ENCODE measurements at places on chromosomes 16 and 17.

DNA sequence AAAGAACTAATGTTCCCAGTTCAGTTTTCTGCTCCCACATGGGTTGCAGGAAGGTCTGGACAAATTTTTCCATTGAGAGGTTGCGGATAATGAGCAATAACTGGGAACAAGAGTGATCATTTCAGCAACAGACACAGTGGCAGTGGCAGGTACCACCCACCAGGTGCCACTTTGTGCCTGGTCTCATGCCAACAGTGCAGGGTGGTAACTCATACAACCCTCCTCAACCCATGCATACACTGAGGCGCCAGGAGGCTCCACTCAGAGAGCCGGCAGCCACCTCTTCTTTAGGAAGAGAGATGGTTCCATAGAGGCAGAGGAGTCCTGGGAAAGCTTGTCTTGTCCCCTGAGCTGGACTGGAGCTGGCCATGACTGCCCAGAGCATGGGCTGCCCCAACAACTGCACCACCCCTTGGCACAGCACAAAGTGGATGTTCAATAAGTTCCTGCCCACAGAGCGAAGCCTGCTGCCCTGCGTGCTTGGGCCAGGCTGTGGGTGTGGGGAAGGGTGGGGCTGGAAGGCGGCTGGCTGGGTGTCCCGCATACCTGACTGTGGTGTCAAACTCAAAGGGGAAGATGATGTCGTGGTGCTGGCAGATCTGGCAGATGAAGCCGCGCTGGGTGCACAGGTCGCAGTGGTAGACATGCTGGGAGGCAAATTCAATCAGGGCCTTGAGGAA, 6.4 kb upstream of the ARHGAP27 start:
- no peak for DNase-seq

DNA sequence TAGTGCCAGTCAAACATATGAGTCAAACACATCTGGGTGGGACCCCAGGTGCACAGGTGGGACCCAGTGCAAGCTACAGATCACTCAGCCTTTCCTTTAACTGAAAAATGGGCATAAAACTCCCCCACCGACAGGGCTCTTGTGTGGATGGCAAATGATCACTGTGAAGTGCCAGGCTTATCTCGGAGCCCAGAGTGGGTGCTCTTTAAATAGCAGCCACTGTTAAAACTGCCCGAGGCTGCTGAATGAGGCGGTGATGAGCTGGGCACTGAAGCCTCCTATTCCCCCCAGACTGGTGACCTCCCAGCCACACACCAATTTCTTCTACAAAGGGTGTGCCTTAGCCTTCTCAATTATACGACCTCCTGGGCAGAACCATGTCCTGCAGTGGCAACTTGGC, 433.8 kb downstream of the SLC39A11 start:
- no peak for DNase-seq

DNA sequence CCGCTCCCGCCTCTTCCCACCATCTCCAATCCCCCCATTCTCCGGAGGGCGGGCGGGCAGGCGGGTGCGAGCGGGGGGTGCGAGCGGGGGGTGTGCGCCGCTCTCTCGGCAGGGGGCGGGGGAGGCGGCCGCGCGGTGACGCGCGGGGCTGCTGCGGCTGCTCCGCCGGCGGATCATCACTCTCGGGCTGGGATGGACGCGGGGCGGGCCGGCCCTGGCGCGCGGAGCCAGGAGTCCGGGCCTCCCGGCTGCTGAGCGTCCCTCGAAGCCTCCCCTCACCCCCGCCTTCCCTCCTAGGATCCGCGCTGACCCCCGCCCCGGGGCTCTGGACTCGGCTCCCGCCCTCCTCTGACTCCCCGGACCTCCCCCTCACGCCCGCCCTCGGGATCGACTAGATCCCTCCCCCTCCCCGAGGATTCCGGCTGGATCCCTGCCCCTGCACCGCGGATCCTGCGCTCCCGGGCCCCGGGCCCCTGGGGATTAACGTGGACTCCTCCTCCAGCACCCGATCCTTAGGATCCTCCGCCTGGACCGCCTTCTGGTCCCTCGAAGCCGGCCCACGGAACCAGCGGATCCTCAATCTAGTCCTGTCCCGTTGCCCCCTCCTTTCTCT, 946 bp upstream of the TMEM256 start:
- DNase-seq, result no peak

GRCh38 chr17:49379926-49380325, 17.9 kb upstream of the ZNF652 start:
- no peak for DNase-seq

GRCh38 chr16:2786826-2787151, 571 bp downstream of the PRSS33 start:
- DNase-seq, result no peak

- DNase-seq, result peak; percentile 73
Measured at GRCh38 chr16:22670551-22671041, 143.4 kb upstream of the HS3ST2 start.

GRCh38 chr17:81925860-81926450, 1.6 kb downstream of the MAFG start:
- no peak for DNase-seq

- DNase-seq, result peak; percentile 81
Measured at GRCh38 chr16:85717393-85718152, 28.8 kb upstream of the GINS2 start.

- no peak for DNase-seq
Measured at GRCh38 chr17:35743626-35744328, 9.3 kb downstream of the GAS2L2 start.

GRCh38 chr17:36647636-36648035, 46.3 kb downstream of the MRM1 start:
- DNase-seq, result peak; percentile 37

DNA sequence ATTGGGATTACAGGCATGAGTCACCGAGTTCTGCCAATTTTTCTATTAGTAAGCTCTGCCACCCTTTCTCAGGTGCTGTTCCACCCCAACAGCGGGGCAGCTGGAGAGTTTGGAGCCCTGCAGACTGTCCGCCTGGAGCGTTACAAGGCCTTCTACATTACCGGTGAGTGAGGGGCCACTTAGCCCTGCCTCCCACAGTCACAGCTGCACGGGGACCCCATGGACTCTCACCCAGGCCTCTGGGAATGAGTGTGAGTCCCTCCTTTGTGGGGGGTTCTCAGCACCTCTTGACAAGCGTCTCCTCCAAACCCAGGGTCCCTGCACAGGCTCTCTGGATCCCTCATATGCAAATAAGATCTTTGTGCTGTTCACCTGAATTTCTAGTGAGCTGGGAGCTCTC, 56.0 kb downstream of the WIPI1 start:
- DNase-seq, result no peak

- peak; percentile 56 for DNase-seq
Measured at GRCh38 chr16:2243031-2243528, 6.8 kb downstream of the DNASE1L2 start.

GRCh38 chr16:56513972-56514371, 5.9 kb downstream of the BBS2 start:
- peak; percentile 37 for DNase-seq

DNA sequence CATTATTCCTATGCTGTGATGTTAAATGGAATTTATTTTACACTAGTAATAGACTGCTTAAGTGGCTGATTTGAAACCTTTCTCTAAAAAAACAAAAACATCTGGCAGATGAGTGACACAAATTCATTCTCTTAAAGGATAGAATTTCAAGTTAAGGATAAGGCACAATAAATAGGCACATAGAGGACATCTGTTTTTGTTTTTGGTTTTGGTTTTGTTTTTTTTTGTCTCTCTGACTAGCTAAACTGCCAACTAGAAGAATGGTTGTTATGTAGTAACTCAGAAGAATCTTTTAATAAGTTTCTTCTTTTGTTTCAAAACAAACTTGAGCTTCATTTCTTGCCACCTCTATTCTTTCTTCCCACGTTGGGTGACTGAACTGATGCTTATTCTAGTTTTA, 5.1 kb upstream of the VPS4A start:
- DNase-seq, result no peak

- no peak for DNase-seq
Measured at GRCh38 chr17:79630126-79630525, 19.3 kb upstream of the RBFOX3 start.

- no peak for DNase-seq
Measured at GRCh38 chr16:6032438-6032837, 934.8 kb upstream of the EEF2KMT start.

DNA sequence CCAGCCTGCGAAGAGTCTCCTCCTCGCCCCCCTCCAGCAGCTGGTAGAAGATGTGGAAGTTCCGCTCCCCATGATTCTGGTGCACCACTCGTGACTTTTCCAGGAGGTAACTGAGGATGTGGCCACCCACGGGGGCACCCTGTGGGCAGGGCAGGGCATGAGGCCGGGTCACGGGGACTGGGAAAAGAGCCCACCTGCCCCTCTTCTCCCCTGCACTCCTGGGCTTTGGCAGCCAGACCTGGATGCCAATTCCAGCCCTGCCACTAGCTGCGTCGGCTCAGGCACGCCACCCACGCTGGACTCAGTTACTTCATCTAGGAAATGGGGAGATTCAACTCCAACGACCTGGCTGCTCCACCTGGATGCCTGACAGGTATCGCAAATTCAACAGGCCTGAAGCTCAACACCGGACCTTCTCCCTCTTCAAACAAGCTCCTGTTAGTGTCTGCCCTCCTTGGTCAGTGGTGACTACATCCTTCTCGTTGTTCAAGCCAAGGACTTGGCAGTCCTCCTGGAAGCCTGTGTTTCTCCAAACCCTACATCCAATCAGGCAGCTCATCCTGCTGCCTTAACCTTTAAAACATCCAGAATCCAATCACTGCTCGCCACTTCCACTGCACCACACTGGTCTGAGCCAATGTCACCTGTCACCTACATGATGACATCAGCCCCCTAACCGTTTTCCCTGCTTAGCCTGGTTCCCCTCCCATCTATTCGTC, 11.6 kb downstream of the MYO1C start:
- DNase-seq, result no peak

DNA sequence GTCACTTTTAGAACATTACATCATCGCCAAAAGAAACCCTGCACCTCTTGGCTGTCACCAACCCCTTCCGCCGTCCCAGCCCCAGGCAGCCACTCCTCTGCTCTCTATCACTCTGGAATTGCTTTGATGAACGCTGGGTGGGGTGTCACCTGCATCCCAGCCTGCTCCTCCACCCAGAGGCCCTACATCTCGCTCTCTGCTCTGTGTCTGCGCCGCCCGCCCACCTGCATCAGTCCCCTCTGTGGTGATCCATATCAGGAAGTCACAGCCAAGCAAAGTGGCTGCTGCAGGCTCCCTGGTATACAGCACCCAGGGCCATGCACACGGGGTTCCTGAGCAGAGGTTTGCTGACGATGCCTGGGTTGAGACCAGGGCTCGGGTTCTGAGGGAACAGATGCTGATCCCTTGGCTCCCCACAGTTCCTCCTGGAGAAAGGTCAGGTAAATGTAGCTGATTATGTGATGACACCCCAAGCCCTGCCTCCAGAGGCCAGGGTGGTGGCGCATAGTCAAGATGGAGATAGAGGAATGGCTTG, 30.8 kb downstream of the MPRIP start:
- peak; percentile 31 for DNase-seq

DNA sequence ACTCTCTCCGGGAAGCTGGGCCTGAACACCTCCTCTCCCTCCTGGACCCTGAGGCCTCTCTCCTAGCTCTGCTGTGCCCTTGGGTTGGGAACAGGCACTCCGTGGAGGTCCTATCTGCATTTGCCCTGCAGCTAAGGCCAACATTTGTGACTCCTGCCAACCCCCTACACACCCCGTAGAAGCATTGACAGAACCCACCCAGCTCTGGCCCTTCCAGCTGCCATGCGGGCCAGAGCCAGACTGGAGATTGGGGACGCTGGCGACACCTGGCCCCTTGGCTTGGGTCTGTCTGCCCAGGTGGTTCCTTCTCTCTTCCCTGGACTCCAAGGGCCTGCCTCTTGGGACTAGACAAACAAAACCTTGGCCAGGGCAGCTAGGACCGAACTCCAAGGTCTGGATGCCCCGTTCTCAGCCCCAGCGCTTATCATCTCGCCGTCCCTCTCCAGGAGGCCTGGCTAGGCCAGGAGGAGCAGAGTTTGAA, 644 bp upstream of the RHBDF2 start:
- no peak for DNase-seq

GRCh38 chr17:35539659-35540026, 2.2 kb upstream of the SLFN12L start:
- DNase-seq, result no peak

- no peak for DNase-seq
Measured at GRCh38 chr17:55757659-55758058, 6.8 kb downstream of the PCTP start.

DNA sequence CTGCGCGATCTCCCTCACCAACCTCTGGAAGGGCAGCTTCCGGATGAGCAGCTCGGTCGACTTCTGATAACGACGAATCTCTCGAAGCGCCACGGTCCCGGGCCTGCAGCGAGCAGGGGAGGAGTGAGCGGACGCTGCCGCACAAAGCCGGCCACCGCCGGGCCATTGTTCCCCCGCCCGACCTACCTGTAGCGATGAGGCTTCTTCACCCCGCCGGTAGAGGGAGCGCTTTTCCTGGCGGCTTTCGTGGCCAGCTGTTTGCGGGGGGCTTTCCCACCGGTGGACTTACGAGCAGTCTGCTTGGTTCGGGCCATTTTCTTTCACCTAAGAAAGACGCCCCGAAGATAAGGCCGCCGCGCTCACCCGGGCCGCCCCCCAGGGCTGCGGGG, 5.8 kb upstream of the UNK start:
- no peak for DNase-seq

DNA sequence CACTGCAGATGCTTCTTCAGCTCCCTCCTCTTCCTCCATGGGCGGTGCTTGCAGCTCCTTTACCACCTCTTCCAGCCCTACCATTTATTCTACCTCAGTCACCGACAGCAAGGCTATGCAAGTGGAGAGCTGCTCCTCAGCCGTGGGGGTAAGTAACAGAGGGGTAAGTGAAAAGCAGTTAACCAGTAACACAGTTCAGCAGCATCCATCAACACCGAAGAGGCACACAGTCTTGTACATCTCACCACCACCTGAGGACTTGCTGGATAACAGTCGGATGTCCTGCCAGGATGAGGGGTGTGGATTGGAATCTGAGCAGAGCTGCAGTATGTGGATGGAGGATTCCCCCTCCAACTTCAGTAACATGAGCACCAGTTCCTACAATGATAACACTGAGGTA, 79.3 kb downstream of the NQO1 start:
- DNase-seq, result no peak

GRCh38 chr16:364595-365491, 5.5 kb downstream of the MRPL28 start:
- no peak for DNase-seq

Measured in BE2C (cell line).